Chondrocyte (in vitro differentiated cells): ENCODE measurements at places on chromosomes 3 and 15. TPM values are rescaled to one million over a fixed set of nuclear protein-coding genes. Genes with fewer than 3 reads are reported as not detected.

DNA sequence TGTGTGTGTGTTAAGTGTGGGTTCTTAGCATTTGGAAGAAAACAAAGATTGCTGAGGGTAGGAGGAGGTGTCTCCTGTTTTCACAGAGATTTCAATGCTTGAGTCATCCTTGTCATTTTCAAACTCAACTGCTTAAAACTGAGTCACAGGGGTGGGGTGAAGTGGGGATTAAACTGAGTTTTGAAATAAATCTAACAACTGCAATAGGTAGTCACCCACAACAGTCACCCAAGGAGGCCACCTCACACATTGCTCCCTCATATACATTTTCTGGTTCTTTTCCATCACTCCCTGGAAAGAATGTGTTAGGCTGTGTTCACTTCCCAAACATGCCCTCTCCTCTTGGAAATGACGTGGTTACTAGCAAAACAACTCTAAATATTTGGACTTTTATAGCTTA is 187.7 kb upstream of the CMC1 start:
- DNase-seq = no peak

Gene CSPG5
- 1.2 to 2.8 TPM (median 2.1 TPM) in 3 replicates for total RNA-seq

Gene GOLGA6L7
- not detected in 3 replicates for total RNA-seq

DNA sequence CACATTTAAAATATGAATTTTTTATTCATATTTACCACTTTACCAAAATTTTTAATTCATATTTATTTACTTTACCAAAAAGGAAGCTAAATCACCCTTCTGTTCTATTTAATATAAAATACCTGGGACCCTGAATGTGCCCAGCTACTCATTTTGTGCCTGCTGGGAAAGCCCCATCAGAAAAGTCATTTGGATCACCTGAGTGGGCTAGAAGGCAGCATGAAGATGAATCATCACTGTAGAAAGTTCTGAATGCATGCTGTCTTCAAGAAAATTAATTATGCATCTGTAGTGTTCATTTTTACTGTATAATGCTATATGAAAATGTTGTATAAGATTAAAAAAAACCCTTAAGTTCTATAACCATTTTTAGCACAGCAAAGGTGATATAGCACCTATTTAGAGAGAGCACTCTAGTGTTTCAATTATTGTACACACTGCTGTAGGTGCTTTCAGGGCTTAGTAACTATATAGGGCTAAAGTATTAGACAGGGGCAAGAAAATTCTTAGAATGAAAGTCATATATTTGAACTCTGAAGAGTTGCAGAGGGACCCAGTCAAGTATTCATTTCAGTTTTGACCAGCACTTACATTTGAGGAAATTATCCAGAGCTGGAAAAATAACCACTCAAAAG is 175.1 kb downstream of the NFKBIZ start:
- DNase-seq = no peak

GRCh38 chr15:59543721-59544547 is 67.6 kb upstream of the GCNT3 start:
- DNase-seq = no peak

DNA sequence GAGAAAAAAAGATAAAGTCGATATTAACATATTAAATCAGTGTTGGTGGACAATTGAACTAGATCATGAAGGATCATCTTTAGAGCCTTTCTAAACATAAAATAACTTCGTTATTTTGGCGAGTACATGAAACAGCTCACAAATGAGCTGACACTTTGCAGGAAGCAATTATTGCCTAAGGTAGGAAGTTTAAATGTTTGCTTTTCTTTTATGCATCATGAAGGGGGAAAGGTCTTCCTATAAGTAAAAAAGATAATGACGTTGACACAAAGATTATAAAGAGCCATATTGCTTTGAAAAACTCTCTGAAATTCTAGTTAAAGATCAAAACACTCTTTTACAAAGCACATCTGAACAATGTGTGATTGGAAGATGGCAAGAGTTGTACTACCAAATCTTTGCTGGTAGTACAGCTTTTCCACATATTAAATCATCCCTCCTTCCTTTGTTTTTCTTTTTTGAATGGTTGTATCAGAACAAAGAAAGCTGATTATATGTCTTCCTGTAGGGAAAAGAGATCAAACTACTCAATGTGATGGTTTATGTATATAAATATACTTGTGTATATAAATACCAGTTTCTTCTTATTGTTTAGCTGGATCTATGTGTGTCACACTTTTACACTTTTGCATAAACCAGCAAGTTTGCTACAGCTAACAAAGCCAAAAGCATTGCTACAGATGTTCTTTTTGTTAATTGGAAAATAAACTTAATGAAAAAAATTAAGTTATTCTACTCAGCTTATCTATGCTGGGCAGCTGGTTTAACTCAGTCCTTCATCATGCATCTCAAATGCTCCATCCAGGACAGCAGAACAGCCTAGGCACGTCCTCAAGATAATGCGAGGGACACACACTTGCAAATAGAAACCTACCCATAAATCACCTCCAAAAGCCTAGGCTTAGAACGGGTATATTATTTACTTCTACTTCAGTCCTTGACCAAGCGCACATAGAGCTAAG is 850.8 kb upstream of the ROBO1 start:
- DNase-seq = no peak

Gene MLF1
- 12.2 to 13.7 TPM (median 12.7 TPM) in 3 replicates for total RNA-seq

Gene CCDC13
- 0.40 to 0.77 TPM in 2 of 3 replicates, not detected in the other for total RNA-seq

Gene MFSD1
- total RNA-seq = 52.8 to 67.9 TPM (median 53.9 TPM) in 3 replicates

DNA sequence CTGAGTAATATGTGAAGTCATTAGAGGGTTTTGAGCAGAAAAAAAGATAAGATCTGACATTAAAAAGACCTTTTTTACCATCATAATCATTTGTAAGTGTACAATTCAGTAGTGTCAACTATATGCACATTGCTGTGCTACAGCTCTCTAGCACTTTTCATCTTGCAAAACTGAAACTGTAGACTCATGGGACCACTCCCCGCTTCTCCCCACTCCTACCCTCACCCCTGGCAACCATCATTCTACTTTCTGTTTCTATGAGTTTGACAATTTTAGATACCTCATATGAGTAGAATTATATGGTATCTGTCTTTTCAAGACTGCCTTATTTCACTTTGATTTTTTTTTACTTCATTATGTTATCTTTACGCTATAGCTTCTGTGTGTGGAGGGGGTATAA is 112.8 kb downstream of the NSUN3 start:
- DNase-seq = no peak
